ENCODE measurements at places on chromosomes 6 and 20.

DNA sequence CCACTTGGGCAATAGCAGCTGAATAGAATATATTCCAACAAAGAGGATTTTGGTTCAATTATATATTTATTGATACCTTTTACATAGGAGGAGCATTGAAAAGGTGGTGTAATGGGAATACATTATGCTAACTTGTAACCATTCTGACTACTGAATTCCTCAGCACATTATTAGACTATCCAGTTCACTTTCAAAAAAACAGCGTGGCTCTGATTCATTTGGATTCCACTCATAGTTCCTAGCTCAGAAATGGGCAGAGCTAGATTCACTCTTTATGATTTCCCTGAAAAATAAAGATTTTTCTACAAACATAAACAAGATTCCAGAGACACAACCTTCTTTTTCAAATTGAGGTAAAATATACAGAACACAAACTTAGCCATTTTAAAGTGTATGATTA is 9.2 kb upstream of the TRERF1 start:
- peak; percentile 38 for DNase-seq

GRCh38 chr20:57856658-57857057 is 146.8 kb upstream of the PMEPA1 start:
- no peak for DNase-seq

- DNase-seq: no peak
These were observed at the start of gene PXDC1 for GRCh38 chr6:3751077-3751729. Gene PXDC1 (minus strand): TSS chr6:3751713. CDS start chr6:3751531, 182 bp downstream.

GRCh38 chr6:128558021-128558420 is 37.6 kb upstream of the PTPRK start:
- no peak for DNase-seq

DNA sequence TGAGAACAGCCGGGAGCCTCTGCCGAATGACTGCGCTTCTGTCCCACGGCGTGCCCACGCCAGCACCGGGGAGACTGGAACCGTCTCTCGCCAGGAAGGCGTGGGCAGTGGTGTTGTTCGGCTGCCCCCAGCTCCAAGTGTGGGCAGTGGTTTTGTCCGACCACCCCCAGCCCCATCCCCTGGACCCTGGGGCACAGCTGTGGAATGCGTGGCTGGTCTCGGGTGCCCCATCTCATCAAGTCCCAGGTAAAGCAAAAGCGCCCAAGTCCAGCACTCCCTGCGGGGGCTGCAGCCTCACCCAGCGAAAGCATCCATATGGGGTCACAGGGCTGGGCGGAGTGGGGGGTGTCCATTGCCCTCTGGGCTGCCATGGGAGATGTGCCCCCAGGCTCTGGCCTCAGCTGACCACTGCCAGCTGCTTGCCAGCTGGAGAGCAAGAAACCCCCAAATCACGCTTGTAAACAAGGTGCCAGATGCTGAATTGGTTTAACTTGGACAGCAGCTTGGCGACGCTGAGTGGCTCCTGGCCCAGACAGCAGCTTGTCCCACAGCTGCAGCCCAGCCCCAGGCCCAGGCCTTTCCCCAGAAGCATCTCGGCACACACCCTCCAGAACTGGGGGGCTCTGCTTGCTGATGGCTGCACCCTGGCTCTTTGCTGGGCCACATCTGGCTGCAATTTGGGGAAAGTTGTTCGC is 4.5 kb downstream of the CABLES2 start:
- DNase-seq: no peak

DNA sequence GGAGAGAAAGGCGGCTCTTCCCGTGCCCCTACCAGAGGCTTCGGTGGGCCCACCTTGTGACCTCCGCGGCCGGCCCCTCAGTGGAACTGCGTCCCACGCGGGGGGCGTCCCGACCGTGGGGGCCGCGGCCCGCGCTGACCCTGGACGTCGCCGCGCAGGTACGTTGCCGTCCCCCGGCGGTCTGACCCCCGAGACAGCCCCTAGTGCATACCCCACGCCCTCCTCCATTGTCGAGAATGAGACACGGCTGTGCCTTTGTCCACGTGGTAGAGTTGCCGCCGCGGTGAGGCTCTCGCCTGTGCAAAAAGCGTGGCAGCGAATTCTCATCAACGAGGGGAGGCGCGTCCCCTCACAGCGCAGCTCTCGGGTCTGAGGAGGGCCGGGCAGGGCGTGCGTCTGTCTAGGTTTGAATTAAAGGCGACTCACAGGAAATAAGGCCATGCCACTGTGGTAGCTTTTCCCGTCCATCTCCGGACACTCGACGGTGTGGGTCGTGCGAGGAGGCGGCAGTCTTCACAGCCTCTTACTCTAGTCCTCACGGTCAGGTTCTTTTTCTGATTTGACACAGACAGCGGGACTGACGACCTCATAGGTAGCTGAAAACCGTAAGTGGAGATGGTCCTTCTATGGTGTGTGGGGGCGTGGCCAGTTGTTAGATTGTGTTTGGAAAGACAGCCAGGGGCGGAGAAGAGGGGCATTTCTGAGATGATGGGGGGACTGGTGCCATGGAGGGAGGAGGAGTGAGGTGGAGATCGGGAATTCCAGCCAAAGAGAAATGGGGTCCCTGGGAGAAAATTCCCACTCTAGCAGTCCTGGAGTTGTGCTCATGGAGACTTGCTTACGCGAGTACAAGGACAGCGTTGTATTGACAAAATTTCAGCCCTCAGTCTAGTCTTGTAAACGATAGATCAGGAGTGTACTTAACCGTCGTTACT is 580 bp downstream of the NXT1 start:
- DNase-seq: peak; percentile 46

- no peak for DNase-seq
These were observed 61.4 kb downstream of the RFPL4B start for GRCh38 chr6:112408522-112408921.

- DNase-seq: no peak
These were observed 284.5 kb downstream of the PRKN start for GRCh38 chr6:162443101-162443500.

DNA sequence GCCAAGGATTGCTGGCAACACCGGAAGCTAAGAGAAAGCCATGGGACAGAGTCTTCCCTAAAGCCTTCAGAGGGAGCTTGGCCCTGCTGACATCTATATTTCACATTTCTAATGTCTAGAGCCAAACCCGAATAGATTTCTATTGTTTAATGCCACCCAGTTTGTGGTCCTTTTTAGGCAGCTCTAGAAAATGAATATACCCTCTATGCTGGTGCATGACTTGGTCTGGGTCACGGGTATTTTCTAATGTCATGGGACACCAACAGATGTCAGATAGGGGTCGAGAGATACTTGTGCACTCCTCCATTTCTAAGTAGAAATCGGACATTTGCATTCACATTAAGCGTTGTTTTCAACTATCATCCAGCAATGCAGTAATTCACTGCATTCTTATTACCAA is 37.0 kb upstream of the SOX4 start:
- DNase-seq: no peak

GRCh38 chr6:143507358-143508145 is 4.0 kb downstream of the FUCA2 start:
- no peak for DNase-seq

GRCh38 chr20:36126836-36127527 is 27.6 kb upstream of the EPB41L1 start:
- DNase-seq: no peak

All from fibroblast of skin of right biceps (primary cell).